Omental fat pad (tissue), 4 donors: ENCODE measurements at places on chromosomes 2 and 18.

DNA sequence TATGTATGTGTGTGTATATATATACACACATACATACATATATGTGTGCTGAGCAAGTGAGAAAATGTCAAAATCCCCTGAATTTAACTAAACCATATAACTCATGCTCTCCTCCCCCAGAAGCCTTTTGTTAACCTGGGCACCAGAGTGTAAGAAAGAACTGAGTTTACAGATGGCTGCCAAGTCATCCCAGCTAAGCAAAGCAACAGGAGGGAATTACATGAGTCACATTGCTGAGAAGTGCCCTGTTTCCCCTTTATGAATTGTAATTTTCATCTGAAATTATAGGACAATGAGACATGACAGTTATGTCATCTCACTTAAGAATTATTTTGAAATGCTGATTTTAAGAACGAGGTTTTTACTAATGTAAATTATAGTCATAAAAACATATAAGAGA is 29.9 kb downstream of the SCN7A start:
- no peak for DNase-seq

DNA sequence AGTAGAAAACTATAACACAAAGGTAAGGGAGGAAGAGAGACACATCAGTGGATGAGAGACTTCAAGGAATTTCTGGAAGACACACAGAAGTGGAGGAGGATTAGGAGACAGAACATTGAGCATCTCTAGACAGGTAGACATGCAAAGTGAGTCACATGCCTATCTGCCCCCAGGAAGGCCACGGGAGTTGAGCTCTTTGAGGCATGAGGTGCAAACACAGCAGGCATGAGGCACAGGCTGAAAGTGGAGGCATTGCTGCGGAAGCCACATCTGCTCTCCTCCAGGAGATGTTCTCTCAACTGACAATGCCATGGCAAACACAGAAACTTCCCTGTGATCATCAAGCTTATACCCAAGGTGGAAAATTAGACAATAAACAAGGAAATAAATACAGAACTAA is 481.6 kb upstream of the MYT1L start:
- no peak for DNase-seq

GRCh38 chr2:33634261-33634910 is 35.3 kb upstream of the FAM98A start:
- DNase-seq = no peak

GRCh38 chr2:85753035-85753524 is 711 bp upstream of the ATOH8 start:
- DNase-seq = no peak

- DNase-seq = no peak
These were observed 149.7 kb upstream of the CAPN13 start for GRCh38 chr2:30956995-30957394.

DNA sequence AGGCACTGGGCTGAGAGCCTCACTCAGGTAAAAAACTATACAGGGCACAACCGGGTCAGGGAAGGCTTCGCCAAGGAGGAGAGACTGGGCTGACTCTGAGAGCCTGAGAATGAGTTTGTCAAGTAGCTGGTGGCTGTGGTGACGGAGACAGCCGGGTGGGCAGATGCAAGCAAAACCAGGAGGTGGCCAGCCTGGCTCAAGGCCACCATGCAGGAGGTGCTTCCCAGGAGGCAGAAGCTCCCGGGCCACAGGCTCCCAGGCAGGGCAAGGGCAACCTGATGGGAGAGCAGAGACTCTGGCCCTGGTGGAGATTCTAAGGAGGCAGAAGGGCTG is 2.9 kb upstream of the INHBB start:
- no peak for DNase-seq

GRCh38 chr2:216450346-216450745 is 38.1 kb downstream of the SMARCAL1 start:
- no peak for DNase-seq

DNA sequence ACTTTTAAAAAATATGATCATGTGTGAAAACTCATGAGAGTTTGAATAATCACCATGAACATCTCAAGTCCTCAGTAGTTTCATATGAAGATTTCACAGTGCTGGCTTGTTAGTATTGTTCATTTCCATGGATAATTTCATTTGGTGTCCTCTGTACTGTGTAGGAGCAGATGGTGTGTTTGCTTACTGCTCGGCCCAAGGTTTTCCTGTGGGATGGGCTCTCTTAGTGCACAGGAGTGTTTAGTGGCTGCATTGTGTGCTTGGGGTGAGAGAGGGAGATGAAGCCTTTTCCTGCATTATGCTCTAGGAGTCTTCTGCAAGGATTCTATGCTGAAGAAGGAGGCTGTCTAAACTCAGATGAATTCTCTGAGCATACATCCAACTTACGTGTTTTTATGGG is 270.6 kb downstream of the SOCS6 start:
- no peak for DNase-seq

GRCh38 chr18:31206071-31206470 is 43.4 kb upstream of the DSC1 start:
- no peak for DNase-seq

DNA sequence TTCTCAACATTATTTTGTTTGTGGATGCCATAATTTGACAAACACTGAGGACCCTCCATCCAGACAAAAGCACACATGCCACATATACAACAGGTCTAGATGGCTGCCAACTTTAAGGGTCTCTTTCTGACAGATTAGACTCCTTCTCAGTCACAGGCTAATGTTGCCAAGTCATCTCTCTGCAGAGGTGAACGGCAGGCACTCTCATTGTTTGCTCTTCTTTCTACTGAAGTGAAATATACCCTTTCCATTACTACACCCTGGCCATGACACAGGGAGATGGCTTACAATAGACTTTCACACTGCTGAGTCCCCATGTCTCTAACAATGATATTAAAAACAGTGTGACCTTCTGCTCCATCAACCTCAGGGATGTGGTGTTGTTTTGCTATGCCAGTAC is 47.5 kb upstream of the ZNF397 start:
- no peak for DNase-seq

GRCh38 chr2:28639836-28640235 is 111.8 kb upstream of the PPP1CB start:
- no peak for DNase-seq

DNA sequence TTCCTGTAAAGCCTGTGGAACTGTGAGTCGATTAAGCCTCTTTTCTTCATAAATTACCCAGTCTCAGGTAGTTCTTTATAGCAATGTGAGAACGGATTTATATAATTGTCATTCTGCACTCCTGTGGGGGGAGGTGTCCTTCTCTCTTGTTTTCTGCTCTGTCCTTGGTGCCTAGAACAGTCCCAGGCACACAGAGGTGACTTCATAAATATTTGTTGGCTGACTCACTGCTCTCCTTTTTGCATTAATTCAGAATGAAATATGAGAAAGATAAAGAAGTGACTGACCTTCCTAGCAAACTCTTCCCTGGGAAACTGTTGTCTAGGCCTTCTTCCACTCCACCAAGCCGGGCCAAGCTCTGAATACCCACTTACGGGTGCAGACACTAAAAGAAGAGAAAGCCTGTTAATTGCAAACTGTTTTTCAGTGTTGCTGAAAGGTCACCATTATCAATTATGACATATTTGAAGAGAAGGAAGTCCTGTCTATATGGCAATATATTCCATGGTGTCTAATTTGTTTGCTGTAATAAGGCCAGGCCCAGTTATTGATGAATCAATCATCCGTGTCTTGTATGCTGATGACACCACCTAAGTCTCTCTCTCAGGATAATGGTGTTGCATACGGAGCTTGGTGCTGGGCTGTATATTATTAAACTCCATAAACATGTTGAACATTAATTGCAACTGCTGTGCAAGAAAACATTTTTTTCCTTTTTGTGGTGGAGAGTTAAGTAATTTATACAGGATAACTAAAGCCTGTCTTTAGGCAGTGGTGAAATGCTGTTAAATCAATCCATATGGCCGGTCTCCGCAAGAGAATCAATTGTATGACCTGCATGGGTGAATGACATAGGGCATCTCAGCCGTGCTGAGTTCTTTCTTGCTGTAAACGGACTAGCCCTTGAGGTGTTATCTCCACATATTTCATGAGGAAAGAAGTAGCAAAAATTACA is 567.5 kb downstream of the SLC4A3 start:
- DNase-seq = no peak

GRCh38 chr18:77234504-77235365 is 14.9 kb upstream of the GALR1 start:
- DNase-seq = no peak

- no peak for DNase-seq
These were observed 77.2 kb downstream of the NEURL3 start for GRCh38 chr2:96427917-96428316.

DNA sequence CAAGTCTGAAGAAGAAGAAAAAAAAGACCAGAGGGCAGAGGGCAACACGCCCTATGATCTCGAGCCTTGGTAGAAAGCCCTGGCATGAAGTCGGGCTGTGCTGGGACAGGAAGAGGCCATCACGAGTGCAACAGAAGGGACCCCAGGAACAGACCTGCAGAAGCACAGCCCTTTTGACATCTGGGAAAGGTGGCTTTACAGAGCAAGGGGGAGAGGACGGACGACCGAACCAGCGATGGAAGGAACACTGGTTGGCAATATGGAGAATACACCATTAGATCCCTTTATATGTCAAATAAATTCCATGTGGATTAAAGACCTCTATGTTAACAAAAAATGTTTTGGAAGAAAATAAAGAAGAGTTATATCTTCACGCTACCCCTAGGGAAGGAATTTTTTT is 10.7 kb downstream of the KIF1A start:
- no peak for DNase-seq

DNA sequence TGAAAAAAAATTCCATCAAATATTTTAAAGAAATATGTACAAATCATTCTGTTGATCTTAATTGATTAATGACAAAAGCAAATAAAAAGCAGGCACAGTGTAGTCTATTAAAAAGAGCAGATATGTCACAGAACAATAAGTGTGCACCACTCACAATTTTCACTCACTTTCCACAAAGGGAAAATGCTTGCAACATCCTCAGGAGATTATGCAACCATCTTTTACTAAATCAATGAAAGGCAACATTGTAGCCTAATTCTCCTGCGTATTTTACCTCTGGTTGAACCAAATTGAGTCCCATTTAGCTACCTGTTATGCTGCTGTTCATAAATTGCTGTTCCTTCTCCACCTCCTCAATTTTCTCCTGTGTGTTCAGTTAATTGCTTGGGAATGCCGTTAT is 1346.8 kb upstream of the PIK3C3 start:
- DNase-seq = no peak

GRCh38 chr2:24972315-24972961 is 683 bp upstream of the DNAJC27 start:
- DNase-seq = no peak

GRCh38 chr2:160271171-160272086 is 71.4 kb upstream of the ITGB6 start:
- DNase-seq = no peak

GRCh38 chr2:199603721-199604291 is 146.1 kb upstream of the SATB2 start:
- no peak for DNase-seq

DNA sequence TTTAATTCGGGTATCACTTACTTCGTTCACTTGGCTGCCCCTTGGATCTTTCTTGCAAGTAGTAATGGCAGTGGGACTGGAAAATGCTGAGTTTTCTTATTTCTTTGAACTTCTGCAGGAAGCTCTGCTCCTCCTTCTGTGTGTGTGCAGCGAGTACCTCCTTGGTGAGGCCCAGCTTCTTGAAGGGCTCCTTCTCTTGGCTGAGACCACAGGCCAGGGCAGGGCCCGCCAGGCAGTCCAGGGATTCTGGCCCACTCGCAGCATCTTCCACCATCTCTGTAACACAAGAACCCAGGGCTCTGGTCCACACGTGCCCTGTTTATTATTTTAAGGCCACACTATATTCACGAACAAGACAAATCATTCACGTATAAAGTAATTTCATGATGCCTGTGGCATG is 15.8 kb upstream of the HES6 start:
- no peak for DNase-seq

- no peak for DNase-seq
These were observed 264.3 kb downstream of the TSN start for GRCh38 chr2:122019724-122020123.

GRCh38 chr2:74089816-74090745 is 57.6 kb downstream of the BOLA3 start:
- no peak for DNase-seq

- no peak for DNase-seq
These were observed 9.2 kb upstream of the HDAC4 start for GRCh38 chr2:239409976-239410375.

DNA sequence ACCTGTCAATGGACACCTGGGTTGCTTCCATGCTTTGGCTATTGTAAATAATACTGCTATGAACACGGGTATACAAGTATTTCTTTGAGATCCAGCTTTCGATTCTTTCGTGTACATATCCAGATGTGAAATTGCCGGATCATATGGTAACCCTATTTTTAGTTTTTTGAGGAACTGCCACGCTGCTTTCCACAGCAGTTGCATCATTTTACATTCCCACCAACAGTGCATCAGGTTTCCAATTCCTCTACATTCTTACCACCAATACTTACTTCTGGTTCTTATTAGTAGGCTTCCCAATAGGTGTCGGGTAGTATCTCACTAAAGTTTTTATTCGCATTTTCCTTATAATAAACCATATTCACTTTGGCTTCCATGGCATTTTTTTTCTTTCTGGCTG is 69.6 kb downstream of the PID1 start:
- DNase-seq = no peak

GRCh38 chr2:145066856-145067548 is 547.1 kb upstream of the ZEB2 start:
- DNase-seq = no peak

- no peak for DNase-seq
These were observed 19.9 kb downstream of the CELF4 start for GRCh38 chr18:37545461-37546271.

DNA sequence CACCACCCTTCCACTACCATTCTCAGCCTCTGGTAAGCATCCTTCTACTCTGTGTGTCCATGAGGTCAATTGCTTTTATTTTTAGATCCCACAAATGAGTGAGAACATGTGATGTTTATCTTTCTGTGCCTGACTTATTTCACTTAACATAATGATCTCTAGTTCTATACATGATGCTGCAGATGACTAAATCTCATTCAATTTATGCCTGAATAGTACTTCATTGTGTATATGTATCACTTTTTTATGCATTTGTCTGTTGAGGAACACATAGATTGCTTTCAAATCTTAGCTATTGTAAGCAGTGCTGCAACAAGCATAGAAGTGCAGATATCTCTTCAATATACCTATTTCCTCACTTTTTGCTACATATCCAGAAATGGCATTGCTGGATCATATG is 733.3 kb downstream of the SUCLG1 start:
- DNase-seq = no peak

GRCh38 chr2:109644571-109645275 is 30.6 kb downstream of the SOWAHC start:
- DNase-seq = no peak

DNA sequence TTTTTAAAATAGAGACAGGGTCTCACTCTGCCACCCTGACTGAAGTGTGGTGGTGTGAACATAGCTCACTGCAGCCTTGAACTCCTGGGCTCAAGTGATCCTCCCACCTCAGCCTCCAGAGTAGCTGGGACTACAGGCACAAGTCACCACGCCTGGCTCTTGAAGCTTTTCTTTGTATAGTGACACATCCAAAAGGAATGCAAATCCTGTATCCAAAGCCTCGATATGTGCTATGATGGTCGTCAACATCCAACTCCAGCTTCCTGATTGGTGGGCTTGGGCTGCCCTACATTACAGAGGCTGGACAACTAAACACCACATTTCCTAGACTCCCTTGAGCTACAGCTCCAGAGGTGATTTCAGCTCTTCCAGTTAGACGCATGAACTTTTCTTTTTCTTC is 101.7 kb upstream of the PGAP1 start:
- DNase-seq = no peak

GRCh38 chr18:75391279-75392225 is 36.0 kb downstream of the SMIM21 start:
- DNase-seq = no peak

GRCh38 chr2:857081-857480 is 93.6 kb upstream of the SNTG2 start:
- no peak for DNase-seq
